ENCODE measurements at places on chromosomes 12 and 14.

DNA sequence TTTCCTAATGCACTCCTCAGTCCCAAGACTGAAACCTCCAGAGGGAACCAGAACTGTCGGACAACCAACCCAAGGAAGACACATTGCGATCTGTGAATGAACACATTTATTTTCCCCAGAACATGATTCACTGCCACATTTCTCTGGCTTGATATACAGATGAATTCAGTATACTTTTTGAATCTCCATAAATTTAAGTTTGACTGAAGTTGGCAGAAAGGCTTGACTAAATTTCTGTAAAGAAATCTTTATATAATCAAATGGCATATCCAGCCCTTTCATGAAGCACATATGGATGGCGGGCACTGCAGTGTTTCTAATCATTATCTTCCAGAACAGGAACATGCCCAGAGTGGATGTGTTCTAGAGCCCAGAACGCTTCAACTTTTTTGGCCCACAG, 56.7 kb downstream of the DCAF5 start:
- peaks cover 26% of the 10 kb centered on the region for H3K4me1 ChIP-seq
- peaks cover 6% of the 10 kb centered on the region for H3K36me3 ChIP-seq
- H3K4me3 ChIP-seq = no peak overlapping the region
- no peaks in the 10 kb centered on the region for H3K27me3 ChIP-seq
- DNase-seq = no peak

GRCh38 chr12:56078931-56079722, 838 bp upstream of the ERBB3 start:
- peak overlapping the region; percentile 86 for H3K4me3 ChIP-seq
- H3K4me1 ChIP-seq = peaks cover 25% of the 10 kb centered on the region
- no peaks in the 10 kb centered on the region for H3K36me3 ChIP-seq
- H3K27me3 ChIP-seq = no peaks in the 10 kb centered on the region
- DNase-seq = peak; percentile 97

DNA sequence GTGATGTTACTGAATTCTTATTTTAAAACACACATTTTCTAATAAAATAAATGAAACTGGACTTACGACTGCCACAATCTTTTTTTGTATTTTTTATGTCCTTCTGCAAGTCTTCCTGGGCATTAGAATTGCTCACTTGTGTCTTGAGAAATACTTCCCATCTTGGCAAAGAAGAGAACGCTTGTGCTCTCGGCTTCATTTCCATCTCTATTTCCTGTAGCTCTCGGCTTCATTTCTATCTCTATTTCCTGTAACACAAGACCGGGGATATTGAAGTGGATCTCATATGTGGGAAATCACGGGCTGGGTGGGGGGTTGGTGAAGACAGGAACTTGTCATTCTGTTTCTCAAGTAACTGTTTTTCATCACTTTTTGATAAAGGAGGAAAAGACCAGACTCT, 77.9 kb downstream of the EP400 start:
- H3K4me1 ChIP-seq = no peaks in the 10 kb centered on the region
- no peak overlapping the region for H3K4me3 ChIP-seq
- DNase-seq = no peak
- H3K36me3 ChIP-seq = peaks cover 56% of the 10 kb centered on the region
- no peak overlapping the region for H3K27ac ChIP-seq

GRCh38 chr12:105943525-105943924, 195.2 kb downstream of the NUAK1 start:
- no peaks in the 10 kb centered on the region for H3K4me1 ChIP-seq
- no peaks in the 10 kb centered on the region for H3K36me3 ChIP-seq
- no peaks in the 10 kb centered on the region for H3K27me3 ChIP-seq
- H3K4me3 ChIP-seq = no peak overlapping the region
- no peak overlapping the region for H3K27ac ChIP-seq

GRCh38 chr14:39768589-39768988, 336.4 kb upstream of the FBXO33 start:
- no peaks in the 10 kb centered on the region for H3K4me1 ChIP-seq
- 0 out of 2 replicates have a peak, but pooled peaks cover 5% of the 10 kb centered on the region for H3K27me3 ChIP-seq
- no peak overlapping the region for H3K4me3 ChIP-seq
- no peaks in the 10 kb centered on the region for H3K36me3 ChIP-seq
- no peak overlapping the region for H3K27ac ChIP-seq
- DNase-seq = no peak

DNA sequence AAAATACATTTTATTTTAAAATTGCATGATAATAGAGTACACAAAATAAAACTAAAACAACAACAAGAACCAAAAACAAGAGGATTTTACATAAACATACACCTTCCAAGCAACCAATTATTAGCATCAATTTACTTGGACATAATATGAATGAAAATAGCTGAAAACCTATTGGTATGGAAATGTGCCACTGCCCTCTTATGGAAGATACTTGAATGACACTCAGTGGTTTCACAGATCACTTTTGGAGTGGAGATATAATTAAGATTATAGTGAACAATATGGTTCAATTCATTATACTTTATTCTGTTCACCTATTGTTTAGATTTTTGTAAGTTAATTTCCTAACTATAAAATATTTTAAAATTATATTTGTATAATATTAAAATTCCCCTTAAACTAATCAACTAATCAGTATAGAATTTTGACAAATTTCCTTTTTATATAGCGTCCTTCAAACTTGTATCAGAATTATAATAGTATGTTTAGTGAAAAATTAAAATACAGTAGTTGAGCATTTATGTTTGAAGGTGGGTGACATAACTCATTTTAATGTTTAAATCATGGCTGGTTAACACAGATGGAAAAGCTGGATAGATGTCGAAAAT, 70.1 kb downstream of the SLC6A15 start:
- no peaks in the 10 kb centered on the region for H3K36me3 ChIP-seq
- peak; percentile 6 for DNase-seq
- H3K4me3 ChIP-seq = no peak overlapping the region
- no peak overlapping the region for H3K27ac ChIP-seq
- H3K4me1 ChIP-seq = no peaks in the 10 kb centered on the region
- no peaks in the 10 kb centered on the region for H3K27me3 ChIP-seq

- H3K36me3 ChIP-seq = no peaks in the 10 kb centered on the region
- no peak for DNase-seq
- H3K4me1 ChIP-seq = no peaks in the 10 kb centered on the region
- H3K27me3 ChIP-seq = no peaks in the 10 kb centered on the region
These were observed 308.0 kb upstream of the SFSWAP start for GRCh38 chr12:131402781-131403396.
